Fibroblast of skin of back (primary cell): ENCODE measurements at places on chromosomes 12 and 14.

- DNase-seq = no peak
These were observed 12.4 kb downstream of the ANKRD9 start for GRCh38 chr14:102496958-102497744.

DNA sequence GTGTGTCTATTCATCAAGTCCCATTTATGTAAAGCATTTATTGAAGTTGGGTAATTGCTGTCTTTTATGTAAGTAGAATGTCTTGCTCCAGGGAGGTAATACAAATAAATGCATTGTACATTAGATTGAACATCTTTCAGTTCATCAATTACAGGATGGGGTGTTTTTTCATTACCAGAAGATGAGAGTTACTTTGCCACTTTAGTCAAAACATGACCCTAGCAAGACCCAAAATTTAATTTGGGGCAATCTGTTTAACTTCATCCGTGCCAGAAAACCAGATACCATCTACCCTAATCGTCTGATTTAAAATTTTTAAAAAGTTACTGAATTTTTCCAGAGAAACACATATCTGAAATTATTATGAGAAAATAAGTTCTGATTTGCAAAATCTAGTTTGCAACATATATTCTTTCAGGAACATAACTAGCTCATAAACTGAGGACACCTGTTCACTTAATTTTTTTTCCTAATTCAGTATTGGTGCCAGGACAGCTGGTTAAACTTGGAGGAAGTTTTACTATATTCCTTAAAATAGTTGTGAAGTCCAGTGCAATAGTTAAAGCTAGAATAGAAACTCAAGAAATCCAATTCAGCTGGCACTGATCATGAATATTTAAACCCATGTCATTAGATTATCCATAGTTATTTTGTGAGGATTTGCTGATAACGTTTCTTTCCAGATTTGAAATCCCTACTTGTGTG lies 114.5 kb downstream of the SRGAP1 start:
- no peak for DNase-seq

DNA sequence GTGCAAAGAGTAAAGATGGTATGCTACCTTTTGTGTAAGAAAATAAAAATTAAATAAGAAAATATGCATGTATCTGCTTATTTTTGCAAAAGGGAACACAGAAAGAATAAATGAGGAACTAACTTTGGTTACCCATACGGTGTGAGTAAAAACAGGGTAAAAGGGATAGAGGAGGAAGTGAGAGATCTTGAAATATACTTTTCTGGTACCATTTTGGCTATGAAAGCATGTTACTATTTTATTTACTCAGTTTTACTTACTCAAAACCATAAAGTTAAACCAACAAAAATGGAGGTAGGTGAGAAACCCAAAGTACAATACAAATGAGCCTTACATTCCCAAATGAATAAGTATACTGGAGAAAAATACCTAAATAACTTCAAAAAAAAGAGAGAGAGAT lies 122.0 kb upstream of the EGLN3 start:
- DNase-seq = no peak

- DNase-seq = no peak
These were observed 1.6 kb downstream of the TMEM179 start for GRCh38 chr14:104602933-104603325.

- no peak for DNase-seq
These were observed 61.5 kb downstream of the IQSEC3 start for GRCh38 chr12:128079-128478.

GRCh38 chr14:33040372-33041140 lies 101.9 kb downstream of the NPAS3 start:
- DNase-seq = no peak

- peak; percentile 49 for DNase-seq
These were observed 845 bp upstream of the RARG start for GRCh38 chr12:53232646-53233461.

GRCh38 chr12:6854036-6854435 lies 2.1 kb downstream of the USP5 start:
- DNase-seq = no peak

DNA sequence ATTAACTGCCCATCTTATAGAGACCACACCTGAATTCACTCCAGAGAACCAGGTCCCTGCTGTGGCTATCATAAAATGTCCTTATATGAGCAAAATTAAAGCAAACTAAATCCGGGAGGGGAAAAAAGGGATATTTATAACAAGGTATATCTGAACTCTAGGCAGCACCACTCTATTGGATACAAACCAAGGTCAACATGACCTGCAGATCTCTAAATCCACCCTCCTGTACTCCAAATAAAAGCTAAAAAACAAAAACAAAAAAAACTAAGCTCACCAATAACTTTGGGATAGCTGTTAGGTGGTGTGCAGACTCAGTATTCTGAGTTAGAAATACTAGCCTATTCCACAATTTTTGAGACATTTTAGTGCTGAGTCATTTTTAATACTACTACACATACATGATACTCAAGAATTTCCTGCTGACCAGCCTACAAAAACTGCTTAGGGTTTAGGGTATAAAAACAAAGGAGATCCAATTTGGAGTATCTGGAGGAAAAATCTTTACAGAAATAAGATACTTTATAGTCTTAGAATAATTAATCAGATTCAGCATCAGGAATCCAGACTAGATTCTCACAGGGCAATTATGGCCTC lies 46.6 kb upstream of the LTBP2 start:
- peak; percentile 86 for DNase-seq

GRCh38 chr14:55341781-55342180 lies 69.8 kb downstream of the ATG14 start:
- no peak for DNase-seq

- DNase-seq = no peak
These were observed 15.4 kb downstream of the TMTC1 start for GRCh38 chr12:29768372-29768771.

GRCh38 chr12:81992461-81992860 lies 233.3 kb upstream of the PPFIA2 start:
- no peak for DNase-seq

- peak; percentile 17 for DNase-seq
These were observed 466.9 kb downstream of the FUT8 start for GRCh38 chr14:65879248-65880009.

DNA sequence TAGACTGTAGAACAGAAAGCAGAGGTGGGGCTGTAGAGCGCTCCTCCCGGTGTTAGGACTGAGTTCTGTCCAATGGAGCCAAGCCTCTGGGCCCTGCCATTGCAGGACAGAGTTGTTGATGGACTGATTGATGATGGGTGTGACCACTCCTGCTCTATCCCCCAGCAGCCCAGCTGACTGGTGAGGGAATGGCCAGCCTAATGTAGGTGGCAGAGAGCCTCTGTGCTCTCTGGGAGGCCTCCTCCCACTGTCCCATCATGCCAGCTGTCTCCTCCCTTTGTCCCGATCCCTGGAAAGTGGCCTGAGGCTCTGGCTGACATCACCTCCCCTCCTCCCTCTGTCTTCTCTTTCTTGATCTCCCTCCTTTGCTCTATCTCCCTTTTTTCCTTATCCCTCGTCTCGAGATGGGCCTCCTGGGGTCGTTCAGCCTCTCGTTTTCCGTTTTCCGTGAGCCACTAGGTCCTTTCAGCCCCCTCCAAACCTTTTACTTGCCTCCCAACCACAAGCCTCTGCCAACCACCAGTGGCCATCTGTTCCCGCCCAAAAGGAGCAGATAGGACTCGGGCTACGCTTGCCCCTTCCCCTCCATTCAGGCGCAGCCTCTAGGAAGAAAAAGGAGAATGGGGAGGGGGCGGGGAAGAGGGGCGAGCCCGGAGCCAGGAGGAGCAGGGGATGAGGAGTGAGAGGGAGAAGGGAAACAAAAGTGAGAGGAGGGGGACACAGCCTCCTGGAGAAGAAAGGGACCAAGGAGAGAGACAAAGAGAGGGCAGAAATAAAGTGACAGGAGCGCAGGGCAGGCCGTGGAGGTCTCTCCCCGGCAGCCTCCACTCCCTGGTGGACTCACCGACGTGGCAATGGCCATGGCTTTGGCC lies 572 bp downstream of the EFS start:
- peak; percentile 69 for DNase-seq

DNA sequence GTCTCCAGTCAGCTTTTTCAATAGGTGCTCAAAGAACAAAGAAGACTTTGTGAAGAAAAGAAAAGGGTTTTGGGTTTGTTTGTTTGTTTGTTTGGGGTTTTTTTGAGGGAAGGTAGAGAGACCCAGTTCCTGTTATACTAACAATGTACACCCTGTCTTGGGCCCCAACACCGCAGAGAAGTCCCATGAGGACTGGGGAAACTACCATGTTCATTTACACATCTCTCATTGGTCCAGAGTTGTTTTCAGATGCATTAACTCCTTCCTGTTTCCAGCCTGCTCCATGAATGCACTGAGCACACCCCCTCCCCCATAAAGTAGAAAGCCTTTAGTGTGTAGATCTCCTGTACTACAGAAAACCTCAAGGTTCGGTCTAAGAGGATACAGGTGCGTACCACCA lies 51.1 kb upstream of the SLC8A3 start:
- no peak for DNase-seq

- no peak for DNase-seq
These were observed 12.1 kb upstream of the GAPDH start for GRCh38 chr12:6522193-6522592.

GRCh38 chr12:22437031-22437806 lies 102.7 kb upstream of the ST8SIA1 start:
- DNase-seq = no peak
